ENCODE measurements at places on chromosomes 11 and 22. TPM values are rescaled to one million over a fixed set of nuclear protein-coding genes. Genes with fewer than 3 reads are reported as not detected.

GRCh38 chr11:119727523-119728151 lies 1.4 kb downstream of the NECTIN1 start:
- DNase-seq, result no peak

IL17REL gene
- 1.6 TPM for polyA plus RNA-seq

CHRM1 gene
- not detected for polyA plus RNA-seq

DNA sequence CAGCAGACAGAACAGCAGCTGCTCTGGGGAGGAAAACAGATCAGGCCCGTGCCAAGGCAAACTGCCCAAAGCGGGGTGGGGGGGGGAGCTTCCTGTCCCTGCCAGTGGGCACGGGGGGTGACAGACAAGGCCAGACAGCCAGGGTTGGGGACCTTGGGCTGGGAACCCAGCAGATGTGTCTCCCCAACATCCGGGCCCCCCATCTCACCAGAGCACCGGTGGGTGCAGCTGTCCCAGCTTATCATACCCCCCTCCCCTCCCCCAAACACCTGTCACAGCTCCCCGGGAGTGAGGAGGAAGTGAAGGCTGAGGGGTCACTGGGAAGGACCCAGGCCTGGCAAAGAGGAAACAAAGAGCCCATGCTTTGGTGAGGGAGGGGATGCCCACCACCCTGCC lies 1.3 kb downstream of the PPP1R14B start:
- peak; percentile 84 for DNase-seq
